ENCODE measurements at places on chromosomes 16 and 17. TPM values are rescaled to one million over a fixed set of nuclear protein-coding genes. Genes with fewer than 3 reads are reported as not detected.

CTRL gene
- total RNA-seq = 0.59 TPM

TP53TG3F gene
- not detected for total RNA-seq

HS3ST2 gene
- 4.8 TPM for total RNA-seq

KRT12 gene
- total RNA-seq = not detected

NOG gene
- 2.2 TPM for total RNA-seq

TIMM22 gene
- 9.1 TPM for total RNA-seq

CRYBA1 gene
- total RNA-seq = not detected

SLC5A10 gene
- not detected for total RNA-seq

CCL17 gene
- total RNA-seq = 2.8 TPM

IGSF6 gene
- total RNA-seq = 103 TPM

SEC14L1 gene
- total RNA-seq = 146 TPM

SPNS2 gene
- total RNA-seq = 42.0 TPM

PRSS36 gene
- total RNA-seq = 6.6 TPM

HYDIN gene
- 19.5 TPM for total RNA-seq

KRTAP4-6 gene
- total RNA-seq = not detected

MYOCD gene
- 3.6 TPM for total RNA-seq

GLIS2 gene
- total RNA-seq = 21.5 TPM

KRT24 gene
- total RNA-seq = not detected

DNA sequence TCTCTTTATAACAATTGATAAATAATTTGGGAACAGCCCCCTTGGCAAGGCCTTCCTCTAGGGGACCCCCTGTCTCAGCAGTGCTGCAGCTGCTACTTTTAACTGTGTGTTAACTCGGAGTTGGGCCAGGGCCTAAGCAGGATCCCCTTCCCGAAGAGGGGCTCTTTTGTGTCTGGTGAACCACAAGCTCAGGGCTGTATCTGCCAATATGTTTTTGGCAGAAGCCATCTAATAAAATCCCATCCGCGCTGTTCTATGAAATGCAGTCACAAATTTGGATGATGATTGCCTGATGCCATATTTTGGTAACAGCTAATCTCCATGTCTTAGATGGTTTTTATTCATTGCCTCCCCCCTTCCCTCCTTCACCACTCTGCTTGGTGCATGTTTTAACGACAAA lies 267.7 kb downstream of the FTO start:
- no peak overlapping the region for H3K4me3 ChIP-seq
- no peak overlapping the region for H3K27ac ChIP-seq
- no peak for DNase-seq
- H3K27me3 ChIP-seq = no peaks in the 10 kb centered on the region
- no peaks in the 10 kb centered on the region for H3K36me3 ChIP-seq

- no peaks in the 10 kb centered on the region for H3K36me3 ChIP-seq
- H3K27me3 ChIP-seq = peaks cover 5% of the 10 kb centered on the region
- no peaks in the 10 kb centered on the region for H3K4me1 ChIP-seq
- DNase-seq = no peak
- H3K4me3 ChIP-seq = no peak overlapping the region
- no peak overlapping the region for H3K27ac ChIP-seq
Observed at GRCh38 chr17:72107100-72107499, 13.7 kb upstream of the SOX9 start.

DNA sequence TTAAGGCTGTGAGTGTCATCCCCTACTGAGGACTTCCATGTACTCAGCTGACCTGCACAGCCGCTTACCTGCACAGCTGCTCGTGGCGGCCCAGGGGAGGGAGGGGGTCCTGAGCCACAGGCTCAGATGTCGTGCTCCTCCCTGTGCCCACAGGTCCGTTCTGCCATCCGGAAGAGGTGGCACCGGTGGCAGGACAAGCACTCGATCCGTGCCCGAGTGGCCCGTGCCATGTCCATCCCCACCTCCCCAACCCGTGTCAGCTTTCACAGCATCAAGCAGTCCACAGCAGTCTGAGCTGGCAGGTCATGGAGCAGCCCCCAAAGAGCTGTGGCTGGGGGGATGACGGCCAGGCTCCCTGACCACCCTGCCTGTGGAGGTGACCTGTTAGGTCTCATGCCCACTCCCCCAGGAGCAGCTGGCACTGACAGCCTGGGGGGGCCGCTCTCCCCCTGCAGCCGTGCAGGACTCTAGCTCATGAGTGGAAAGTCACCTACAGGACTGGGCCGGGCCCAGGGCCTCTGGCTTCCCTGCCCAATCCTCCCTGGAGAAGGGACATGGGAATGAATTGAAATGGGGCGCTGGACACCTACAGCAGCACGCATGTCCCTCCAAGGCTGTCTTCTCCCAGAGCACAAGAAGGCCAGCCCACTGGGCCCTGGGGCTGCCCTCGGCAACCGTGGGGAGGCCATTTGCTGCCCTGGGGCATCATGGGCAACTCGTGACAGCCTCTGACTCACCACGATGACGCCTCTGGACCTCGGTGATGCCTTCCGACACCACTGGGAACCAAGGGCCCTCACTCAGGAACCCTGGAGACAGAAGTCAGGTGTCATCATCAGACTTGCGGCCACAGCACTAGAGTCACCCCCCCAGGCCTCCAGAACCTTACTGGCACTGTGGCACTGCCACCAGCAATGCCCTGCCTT lies 9.9 kb upstream of the SPPL2C start:
- no peak for DNase-seq
- H3K27me3 ChIP-seq = peaks cover 12% of the 10 kb centered on the region
- H3K4me1 ChIP-seq = no peaks in the 10 kb centered on the region
- H3K27ac ChIP-seq = no peak overlapping the region

- H3K36me3 ChIP-seq = no peaks in the 10 kb centered on the region
- no peaks in the 10 kb centered on the region for H3K4me1 ChIP-seq
- H3K4me3 ChIP-seq = no peak overlapping the region
- no peak for DNase-seq
- no peak overlapping the region for H3K27ac ChIP-seq
Observed at GRCh38 chr16:61653544-61653943, 382.7 kb downstream of the CDH8 start.

- no peak for DNase-seq
- H3K27ac ChIP-seq = no peak overlapping the region
- H3K27me3 ChIP-seq = no peaks in the 10 kb centered on the region
- no peak overlapping the region for H3K4me3 ChIP-seq
Observed at GRCh38 chr17:67502151-67502550, 125.1 kb downstream of the PITPNC1 start.

DNA sequence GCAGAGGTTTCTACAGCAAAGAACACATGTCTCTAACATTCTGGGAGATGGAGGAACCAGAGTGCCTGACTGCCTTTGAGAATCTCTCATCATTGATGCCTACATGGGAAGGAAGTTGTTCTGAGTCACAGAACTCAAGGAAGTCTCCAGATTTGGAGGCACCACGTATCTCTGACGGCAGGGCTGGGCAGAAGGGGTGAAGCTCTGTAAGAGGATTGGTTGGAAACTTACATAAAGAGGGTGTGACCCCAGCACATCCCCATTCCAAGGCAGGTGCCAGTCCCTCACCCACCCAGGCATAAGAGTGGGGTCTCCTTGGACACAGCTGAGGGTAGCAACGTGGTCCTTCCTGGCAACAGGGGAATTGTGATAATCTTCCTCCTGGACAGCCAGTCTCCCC lies 17.4 kb downstream of the TNFRSF13B start:
- H3K27ac ChIP-seq = no peak overlapping the region
- H3K36me3 ChIP-seq = no peaks in the 10 kb centered on the region
- no peaks in the 10 kb centered on the region for H3K4me1 ChIP-seq
- H3K4me3 ChIP-seq = no peak overlapping the region
- H3K27me3 ChIP-seq = peaks cover 3% of the 10 kb centered on the region

- H3K36me3 ChIP-seq = peaks cover 14% of the 10 kb centered on the region
- H3K27me3 ChIP-seq = no peaks in the 10 kb centered on the region
- DNase-seq = no peak
- peaks cover 64% of the 10 kb centered on the region for H3K4me1 ChIP-seq
- no peak overlapping the region for H3K27ac ChIP-seq
Observed at GRCh38 chr17:74777901-74778515, 1.9 kb upstream of the NAT9 start.

- no peak for DNase-seq
- H3K36me3 ChIP-seq = no peaks in the 10 kb centered on the region
- peaks cover 6% of the 10 kb centered on the region for H3K4me1 ChIP-seq
- no peaks in the 10 kb centered on the region for H3K27me3 ChIP-seq
Observed at GRCh38 chr16:8679151-8679550, 4.7 kb downstream of the ABAT start.

GRCh38 chr16:22627043-22627442 lies 116.4 kb downstream of the NPIPB5 start:
- no peaks in the 10 kb centered on the region for H3K36me3 ChIP-seq
- peaks cover 5% of the 10 kb centered on the region for H3K27me3 ChIP-seq
- H3K4me3 ChIP-seq = no peak overlapping the region
- no peaks in the 10 kb centered on the region for H3K4me1 ChIP-seq
- no peak overlapping the region for H3K27ac ChIP-seq

DNA sequence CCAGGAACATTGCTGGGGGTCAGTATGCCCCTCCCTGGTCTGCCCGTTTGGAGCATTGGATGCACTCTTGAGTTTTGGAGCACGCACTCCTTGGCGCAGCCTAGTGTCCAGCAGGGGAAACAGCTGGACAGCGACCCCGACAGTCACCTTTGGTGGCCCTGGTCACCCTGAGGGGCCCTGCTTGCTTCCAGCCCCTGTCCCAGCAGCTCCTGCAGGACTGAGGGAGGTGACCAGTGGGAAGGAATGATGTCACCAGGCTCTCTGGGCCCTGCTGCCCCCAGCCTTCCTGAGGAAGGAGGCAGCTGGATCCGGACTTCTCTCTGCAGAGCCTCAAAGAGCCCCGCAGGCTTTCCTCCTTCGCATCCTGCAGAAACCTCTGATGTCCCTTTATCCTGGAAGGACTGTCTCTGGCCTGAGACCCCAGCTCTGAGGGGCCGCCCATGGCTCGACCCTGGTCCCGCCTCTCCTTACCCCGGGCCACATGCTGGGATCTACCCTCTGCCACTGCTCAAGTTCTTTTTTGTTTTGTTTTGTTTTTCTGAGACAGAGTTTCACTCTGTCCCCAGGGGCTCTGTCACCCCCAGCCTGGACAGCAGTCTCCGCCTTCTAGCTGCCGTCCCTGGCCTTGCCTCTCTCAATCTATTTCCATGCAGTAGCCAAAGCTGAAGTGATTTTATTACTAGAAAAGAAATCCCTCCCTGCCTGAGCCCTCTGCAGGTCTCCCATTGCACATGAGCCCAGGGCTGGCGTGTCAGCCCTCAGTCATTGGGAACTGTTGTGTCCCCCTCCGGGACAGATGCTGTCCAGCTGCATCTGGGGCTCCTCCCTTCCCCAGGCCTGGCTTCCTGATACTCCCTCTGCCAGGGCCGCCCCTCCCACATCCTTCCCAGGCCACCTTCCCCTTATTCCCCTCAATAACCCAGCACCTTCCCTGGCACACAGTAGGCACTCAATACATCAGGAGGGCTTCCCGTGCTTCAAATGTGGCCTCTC lies 11.6 kb downstream of the ZSCAN10 start:
- H3K4me3 ChIP-seq = peak overlapping the region; percentile 60
- no peak for DNase-seq
- H3K27me3 ChIP-seq = no peaks in the 10 kb centered on the region
- H3K36me3 ChIP-seq = no peaks in the 10 kb centered on the region
- H3K27ac ChIP-seq = peak overlapping the region; percentile 85
- H3K4me1 ChIP-seq = peaks cover 36% of the 10 kb centered on the region

- DNase-seq = no peak
- no peak overlapping the region for H3K4me3 ChIP-seq
- no peaks in the 10 kb centered on the region for H3K36me3 ChIP-seq
- no peaks in the 10 kb centered on the region for H3K27me3 ChIP-seq
- H3K27ac ChIP-seq = no peak overlapping the region
Observed at GRCh38 chr17:70314096-70314495, 144.8 kb downstream of the KCNJ2 start.

GRCh38 chr17:36742267-36743000 lies 141.1 kb downstream of the MRM1 start:
- no peaks in the 10 kb centered on the region for H3K36me3 ChIP-seq
- no peak overlapping the region for H3K27ac ChIP-seq
- no peak overlapping the region for H3K4me3 ChIP-seq

DNA sequence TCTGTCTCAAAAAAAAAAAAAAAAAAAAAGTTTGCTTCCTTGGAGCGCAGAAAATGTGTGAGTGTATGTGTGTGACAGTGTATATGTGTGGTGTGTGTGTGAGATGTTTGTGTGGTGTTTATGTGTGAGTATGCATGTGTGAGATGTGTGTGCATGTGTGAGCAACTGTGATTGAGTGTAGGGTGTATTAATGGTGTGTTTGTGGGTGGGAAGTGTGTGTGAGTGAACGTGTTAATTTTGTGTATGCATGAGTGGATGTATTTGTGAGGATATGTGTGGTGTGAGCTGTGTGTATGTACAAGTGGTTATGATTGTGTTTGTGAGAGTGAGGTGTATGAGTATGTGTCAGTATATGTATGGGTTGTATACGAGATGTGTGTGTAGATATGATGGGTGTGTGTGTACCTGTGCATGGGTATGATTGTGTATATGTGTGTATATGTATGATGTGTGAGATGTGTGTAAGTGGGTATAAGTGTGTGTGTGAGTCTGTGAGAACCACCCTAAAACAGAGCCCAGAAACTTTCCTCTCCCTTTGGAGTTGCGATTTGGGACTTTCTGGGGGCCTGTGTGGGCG lies 22.5 kb upstream of the ETV4 start:
- H3K27ac ChIP-seq = no peak overlapping the region
- H3K27me3 ChIP-seq = peaks cover 4% of the 10 kb centered on the region
- H3K4me1 ChIP-seq = no peaks in the 10 kb centered on the region
- DNase-seq = no peak

DNA sequence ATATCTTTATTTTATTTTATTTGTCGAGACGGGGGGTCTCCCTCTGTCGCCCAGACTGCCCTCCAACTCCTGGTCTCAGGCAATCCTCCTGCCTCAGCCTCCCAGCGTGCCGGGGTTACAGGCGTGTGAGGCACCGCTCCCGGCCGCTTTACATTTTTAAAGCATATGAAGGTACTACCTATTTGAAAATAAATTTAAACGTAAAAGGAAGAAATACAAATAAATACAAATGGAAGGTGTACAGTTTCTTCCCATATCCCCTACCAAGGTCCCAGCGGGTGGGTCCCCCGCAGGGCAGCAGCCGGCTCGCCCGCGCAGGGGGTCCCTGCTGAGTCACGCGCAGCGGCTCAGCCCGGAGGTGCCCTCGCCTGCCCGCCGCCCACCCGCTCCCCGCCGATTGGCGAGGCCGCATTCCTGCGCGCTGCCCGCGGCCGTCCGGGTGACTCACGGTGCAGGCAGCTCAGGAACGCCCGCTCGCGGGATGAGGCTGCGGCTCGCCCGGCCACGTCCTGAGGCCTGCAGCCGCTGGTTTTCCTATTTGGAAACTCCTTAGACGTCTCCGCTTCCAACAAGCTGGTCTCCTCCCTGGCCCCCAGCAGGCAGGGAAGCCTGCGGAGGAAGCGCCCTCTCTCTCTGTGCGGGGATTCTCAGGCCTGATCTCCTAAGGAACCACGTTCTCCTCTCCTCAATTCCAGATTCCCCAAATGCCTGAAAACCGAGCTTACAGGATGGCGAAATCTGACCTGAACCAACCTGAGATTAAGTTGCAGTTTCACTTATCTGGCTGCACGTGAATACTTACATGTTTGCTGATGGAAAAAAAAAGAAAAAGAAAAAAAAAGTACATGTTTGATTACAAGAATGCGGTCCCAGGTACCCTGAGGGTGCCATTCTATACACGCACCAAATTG lies 54.8 kb upstream of the MAP3K14 start:
- peaks cover 25% of the 10 kb centered on the region for H3K4me1 ChIP-seq
- peak overlapping the region; percentile 35 for H3K4me3 ChIP-seq
- no peaks in the 10 kb centered on the region for H3K27me3 ChIP-seq
- peak; percentile 89 for DNase-seq

GRCh38 chr16:69179328-69180010 lies 7.5 kb upstream of the SNTB2 start:
- no peak overlapping the region for H3K4me3 ChIP-seq
- no peaks in the 10 kb centered on the region for H3K36me3 ChIP-seq
- H3K27me3 ChIP-seq = no peaks in the 10 kb centered on the region
- DNase-seq = peak; percentile 65
- H3K27ac ChIP-seq = peak overlapping the region; percentile 44
- peaks cover 32% of the 10 kb centered on the region for H3K4me1 ChIP-seq

GRCh38 chr17:66354472-66354871 lies 52.1 kb downstream of the PRKCA start:
- no peaks in the 10 kb centered on the region for H3K36me3 ChIP-seq
- H3K4me1 ChIP-seq = peaks cover 17% of the 10 kb centered on the region
- H3K27me3 ChIP-seq = no peaks in the 10 kb centered on the region
